ENCODE measurements at places on chromosomes 6 and 20. TPM values are rescaled to one million over a fixed set of nuclear protein-coding genes. Genes with fewer than 3 reads are reported as not detected.

The CST2 gene
- not detected for total RNA-seq

The PCSK2 gene
- total RNA-seq, result not detected

The NCOA5 gene
- total RNA-seq, result 18.6 TPM

The CAPN11 gene
- total RNA-seq, result 2.2 TPM

The RBM24 gene
- total RNA-seq, result 3.4 TPM

The CLPSL2 gene
- not detected for total RNA-seq

The MMP24 gene
- 0.88 TPM for total RNA-seq

The SPATA25 gene
- 1.0 TPM for total RNA-seq

The PSORS1C2 gene
- total RNA-seq, result not detected

The L3MBTL3 gene
- total RNA-seq, result 54.7 TPM

The IRF4 gene
- total RNA-seq, result not detected

The SCUBE3 gene
- 0.85 TPM for total RNA-seq

The CCM2L gene
- 31.1 TPM for total RNA-seq

The PRICKLE4 gene
- total RNA-seq, result 6.9 TPM

The ASIP gene
- not detected for total RNA-seq

The XKR7 gene
- not detected for total RNA-seq

The ERVFRD-1 gene
- 0.05 TPM for total RNA-seq

The MTFR2 gene
- 3.4 TPM for total RNA-seq

The CLPSL1 gene
- total RNA-seq, result not detected

The UBD gene
- 5.8 TPM for total RNA-seq

The PNPLA1 gene
- not detected for total RNA-seq

The SLC22A2 gene
- total RNA-seq, result not detected

The SLC12A5 gene
- total RNA-seq, result 0.47 TPM

The NOTCH4 gene
- total RNA-seq, result 44.3 TPM

The HDGFL1 gene
- not detected for total RNA-seq

The IRAK1BP1 gene
- 2.7 TPM for total RNA-seq

The CASS4 gene
- total RNA-seq, result 0.05 TPM

The COL9A3 gene
- 1.9 TPM for total RNA-seq

The SLC22A16 gene
- total RNA-seq, result not detected

The STMND1 gene
- total RNA-seq, result not detected

The NEU1 gene
- total RNA-seq, result 66.8 TPM

The TFAP2D gene
- total RNA-seq, result not detected

The FOXA2 gene
- total RNA-seq, result not detected

The EYS gene
- total RNA-seq, result not detected

The OSBPL2 gene
- total RNA-seq, result 28.9 TPM

The GPR6 gene
- total RNA-seq, result not detected

The C20orf204 gene
- 13.3 TPM for total RNA-seq

The SMLR1 gene
- total RNA-seq, result not detected

The LCA5 gene
- total RNA-seq, result 4.9 TPM

The RFX6 gene
- not detected for total RNA-seq

The SRMS gene
- total RNA-seq, result not detected

The UBE2C gene
- total RNA-seq, result 30.2 TPM

The MROH8 gene
- 0.74 TPM for total RNA-seq

The OLIG3 gene
- total RNA-seq, result not detected

The HUS1B gene
- 1.5 TPM for total RNA-seq

The OR12D3 gene
- total RNA-seq, result not detected

The DSP gene
- total RNA-seq, result 95.4 TPM

The ANKEF1 gene
- total RNA-seq, result 1.5 TPM

The RAB23 gene
- total RNA-seq, result 8.1 TPM

The NKAIN4 gene
- total RNA-seq, result not detected

The SNHG17 gene
- 6.7 TPM for total RNA-seq

The BEND3 gene
- total RNA-seq, result 3.5 TPM

The POU3F2 gene
- total RNA-seq, result not detected
